ENCODE measurements at places on chromosomes 13 and 19. TPM values are rescaled to one million over a fixed set of nuclear protein-coding genes. Genes with fewer than 3 reads are reported as not detected.

The TMPRSS9 gene
- 0.33 TPM for total RNA-seq

The KLK15 gene
- not detected for total RNA-seq

The DNAAF3 gene
- total RNA-seq: 4.6 TPM

The CEACAM18 gene
- not detected for total RNA-seq

The NKPD1 gene
- 0.17 TPM for total RNA-seq

The ANGPTL4 gene
- 2.5 TPM for total RNA-seq

The RNF225 gene
- 2.1 TPM for total RNA-seq

The SCEL gene
- not detected for total RNA-seq

The LGI4 gene
- total RNA-seq: 3.2 TPM

The GNA15 gene
- total RNA-seq: not detected

The ZNF536 gene
- not detected for total RNA-seq

The VSTM1 gene
- total RNA-seq: 0.48 TPM

The CASP14 gene
- not detected for total RNA-seq

The CDX2 gene
- total RNA-seq: not detected

The RAB4B gene
- total RNA-seq: 26.8 TPM

The ETV2 gene
- total RNA-seq: 1.5 TPM

The MCF2L gene
- total RNA-seq: 17.0 TPM

The PRTN3 gene
- total RNA-seq: not detected

The ZNF66 gene
- 34.0 TPM for total RNA-seq

DNA sequence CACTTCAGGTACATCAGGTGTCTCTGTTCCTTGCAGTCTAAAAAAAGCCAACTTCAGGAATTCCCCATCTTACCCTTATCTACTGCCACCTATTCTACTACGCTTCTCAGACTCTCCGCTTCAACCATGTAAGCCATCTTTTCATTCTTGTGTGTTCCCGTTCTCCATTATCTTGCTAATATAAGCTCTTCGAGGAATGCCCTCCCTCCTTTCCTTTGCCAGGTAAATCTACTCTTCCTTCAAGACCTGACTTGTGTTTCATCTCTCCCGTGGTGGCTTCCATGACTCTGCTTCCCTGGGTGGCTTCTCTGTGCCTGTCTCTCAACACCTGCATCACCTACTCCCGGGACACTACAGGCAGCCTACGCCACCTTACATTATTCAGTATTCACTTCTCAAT, 42.3 kb upstream of the MEDAG start:
- peaks cover 14% of the 10 kb centered on the region for H3K4me1 ChIP-seq
- peaks cover 8% of the 10 kb centered on the region for H3K27me3 ChIP-seq
- peak overlapping the region; percentile 81 for H3K4me3 ChIP-seq

GRCh38 chr19:49574206-49574755, 6.1 kb downstream of the NOSIP start:
- no peaks in the 10 kb centered on the region for H3K27me3 ChIP-seq
- H3K4me3 ChIP-seq: no peak overlapping the region

- H3K4me1 ChIP-seq: no peaks in the 10 kb centered on the region
- H3K4me3 ChIP-seq: peak overlapping the region; percentile 40
- no peaks in the 10 kb centered on the region for H3K27me3 ChIP-seq
- DNase-seq: peak; percentile 90
Observed at GRCh38 chr19:1122972-1123363, 19.2 kb downstream of the GPX4 start.

DNA sequence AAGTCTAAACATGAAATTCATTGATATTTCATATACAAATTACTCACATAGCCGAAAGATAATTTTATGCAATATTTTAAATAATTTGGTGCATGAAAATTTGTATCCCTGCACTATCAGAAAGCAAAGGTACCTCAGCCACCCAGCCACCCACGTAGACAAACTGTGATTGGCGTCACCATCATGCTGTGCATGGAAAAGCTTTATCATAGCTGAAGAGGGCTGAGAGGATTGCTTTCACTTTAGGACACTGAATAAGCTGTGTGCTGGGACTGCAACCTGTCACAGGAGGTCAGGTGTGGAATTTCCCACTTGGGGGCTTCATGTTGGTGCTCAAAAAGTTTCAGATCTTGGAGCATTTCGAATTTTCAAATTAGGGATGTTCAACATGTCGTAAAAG, 96.3 kb downstream of the MYCBP2 start:
- no peaks in the 10 kb centered on the region for H3K36me3 ChIP-seq
- no peak for DNase-seq
- H3K4me1 ChIP-seq: no peaks in the 10 kb centered on the region
- no peak overlapping the region for H3K27ac ChIP-seq
- H3K27me3 ChIP-seq: no peaks in the 10 kb centered on the region

GRCh38 chr13:95182570-95183265, 118.5 kb downstream of the ABCC4 start:
- DNase-seq: no peak
- no peak overlapping the region for H3K4me3 ChIP-seq
- H3K27me3 ChIP-seq: no peaks in the 10 kb centered on the region
- no peaks in the 10 kb centered on the region for H3K4me1 ChIP-seq

DNA sequence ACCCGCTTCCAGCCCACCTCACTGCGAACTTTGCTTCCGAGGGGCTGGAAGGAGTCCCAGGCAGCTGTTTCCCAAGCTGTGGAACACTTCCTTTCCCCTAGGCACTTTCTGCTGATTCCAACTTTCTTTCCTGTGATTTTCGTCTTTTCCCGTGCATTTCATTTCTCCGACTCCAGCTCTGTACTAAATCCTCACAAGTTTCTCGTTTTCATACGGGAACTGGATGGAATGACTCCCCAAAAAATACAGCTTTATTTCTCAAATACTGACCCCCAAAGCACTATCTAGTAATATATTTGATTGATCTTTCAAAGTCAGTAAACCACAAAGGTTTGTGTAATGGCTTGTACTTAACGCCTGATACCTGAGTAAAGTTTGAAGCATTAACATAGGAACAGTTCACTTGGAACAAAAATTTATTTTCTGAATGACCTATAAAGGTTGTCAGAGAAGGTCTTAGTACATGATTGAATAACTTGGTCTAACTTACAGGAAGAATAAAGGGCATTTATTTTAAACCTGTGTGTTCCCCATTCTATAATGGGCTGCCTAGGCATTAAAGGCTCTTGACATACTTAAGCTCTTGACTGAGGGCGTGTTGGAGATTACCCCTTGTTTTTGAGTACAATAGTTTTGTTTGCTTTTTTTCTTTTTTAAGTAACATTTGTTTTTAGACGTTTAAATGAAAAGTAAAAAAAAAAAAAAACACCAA, 1.3 kb upstream of the PCDH9 start:
- H3K4me1 ChIP-seq: no peaks in the 10 kb centered on the region
- DNase-seq: no peak
- H3K36me3 ChIP-seq: no peaks in the 10 kb centered on the region
- H3K27me3 ChIP-seq: no peaks in the 10 kb centered on the region
- no peak overlapping the region for H3K4me3 ChIP-seq

GRCh38 chr13:95049772-95050171, 251.5 kb downstream of the ABCC4 start:
- no peak overlapping the region for H3K4me3 ChIP-seq
- H3K36me3 ChIP-seq: no peaks in the 10 kb centered on the region
- H3K4me1 ChIP-seq: no peaks in the 10 kb centered on the region

GRCh38 chr13:39810091-39810877, 154.8 kb downstream of the COG6 start:
- no peak overlapping the region for H3K27ac ChIP-seq
- no peaks in the 10 kb centered on the region for H3K27me3 ChIP-seq
- no peak overlapping the region for H3K4me3 ChIP-seq
- H3K36me3 ChIP-seq: no peaks in the 10 kb centered on the region

GRCh38 chr13:22945321-22946226, 235.2 kb upstream of the SGCG start:
- H3K27ac ChIP-seq: no peak overlapping the region
- H3K4me1 ChIP-seq: no peaks in the 10 kb centered on the region
- H3K36me3 ChIP-seq: peaks cover 2% of the 10 kb centered on the region
- no peaks in the 10 kb centered on the region for H3K27me3 ChIP-seq

DNA sequence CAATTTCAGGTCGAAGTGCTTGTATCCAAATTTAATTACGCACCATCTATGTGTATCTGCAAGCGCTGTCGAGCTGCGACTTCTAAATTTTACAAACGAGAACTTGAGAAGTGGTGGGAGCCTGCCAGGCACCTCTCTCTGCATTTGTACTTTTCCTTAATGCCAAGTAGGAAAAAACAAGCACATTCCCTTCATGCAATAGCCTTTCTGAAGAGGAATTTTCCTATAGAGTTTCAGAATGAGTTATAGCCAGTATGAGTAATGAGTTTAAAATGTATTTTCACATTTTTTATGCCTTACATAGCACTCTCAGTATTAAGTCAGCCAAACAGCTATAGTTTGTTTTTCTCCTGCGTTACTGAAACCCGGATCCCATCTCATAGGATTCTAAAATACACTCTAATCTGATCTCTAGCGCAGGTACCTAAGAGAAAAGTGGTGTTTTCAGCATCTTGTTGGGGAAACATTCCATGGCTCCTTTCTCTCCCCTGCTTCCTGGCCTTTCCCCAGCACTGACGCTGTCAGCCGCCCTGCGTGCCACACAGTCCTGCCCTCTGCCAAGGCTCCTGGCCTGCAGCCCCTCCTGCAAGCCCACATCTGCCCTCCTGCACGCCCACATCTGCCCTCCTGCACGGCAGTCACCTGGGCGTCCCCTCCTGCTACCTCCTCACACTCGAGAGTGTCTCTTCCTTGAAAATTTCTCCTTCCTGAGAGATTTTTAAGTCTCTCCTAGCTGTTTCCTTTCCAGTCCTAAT, 526.9 kb downstream of the MYO16 start:
- H3K27me3 ChIP-seq: no peaks in the 10 kb centered on the region
- no peak for DNase-seq
- H3K36me3 ChIP-seq: no peaks in the 10 kb centered on the region
- H3K4me1 ChIP-seq: no peaks in the 10 kb centered on the region
- no peak overlapping the region for H3K4me3 ChIP-seq

GRCh38 chr19:34145741-34146202, 26.5 kb upstream of the LSM14A start:
- H3K27ac ChIP-seq: no peak overlapping the region
- DNase-seq: peak; percentile 59
- no peak overlapping the region for H3K4me3 ChIP-seq

GRCh38 chr13:36059321-36059720, 71.9 kb downstream of the DCLK1 start:
- no peaks in the 10 kb centered on the region for H3K27me3 ChIP-seq
- no peak overlapping the region for H3K4me3 ChIP-seq
- H3K36me3 ChIP-seq: peaks cover 5% of the 10 kb centered on the region
- no peaks in the 10 kb centered on the region for H3K4me1 ChIP-seq

DNA sequence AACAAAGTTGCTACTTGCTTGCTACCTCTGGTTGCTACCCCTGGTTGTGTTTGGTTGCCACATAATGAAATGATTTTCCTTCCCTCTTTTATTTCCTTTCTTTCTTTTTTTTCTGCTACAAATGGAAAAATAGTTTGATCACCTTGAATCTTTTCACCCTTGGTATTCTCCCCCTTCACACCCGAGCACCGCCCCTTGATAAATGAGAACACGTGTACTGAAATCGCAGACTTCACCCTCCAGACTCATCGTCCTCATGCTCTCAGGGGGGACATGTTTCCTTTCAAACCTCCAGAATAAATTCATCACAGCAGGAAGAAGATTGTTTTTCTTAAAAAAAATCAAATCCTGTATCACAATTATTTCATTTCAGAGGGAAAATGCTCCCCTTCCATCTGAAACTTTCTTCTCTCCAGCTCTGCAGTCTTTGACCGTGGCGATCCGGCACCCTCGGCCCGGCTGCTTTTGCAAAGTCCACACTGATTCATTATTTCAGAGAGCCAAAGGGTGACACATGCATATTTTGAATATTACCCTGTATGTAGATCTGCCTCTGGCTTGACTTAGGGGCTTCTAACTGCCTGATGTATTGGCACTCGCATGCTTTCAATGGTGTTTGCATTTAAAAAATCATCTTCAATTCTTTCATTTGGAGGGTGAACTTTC, 222.6 kb upstream of the MAB21L1 start:
- H3K4me3 ChIP-seq: no peak overlapping the region
- H3K27ac ChIP-seq: no peak overlapping the region
- no peak for DNase-seq
- no peaks in the 10 kb centered on the region for H3K36me3 ChIP-seq

GRCh38 chr13:46097015-46097414, 7.8 kb downstream of the CPB2 start:
- H3K4me1 ChIP-seq: no peaks in the 10 kb centered on the region
- H3K36me3 ChIP-seq: no peaks in the 10 kb centered on the region
- no peaks in the 10 kb centered on the region for H3K27me3 ChIP-seq
- DNase-seq: no peak
- no peak overlapping the region for H3K4me3 ChIP-seq
- H3K27ac ChIP-seq: no peak overlapping the region

DNA sequence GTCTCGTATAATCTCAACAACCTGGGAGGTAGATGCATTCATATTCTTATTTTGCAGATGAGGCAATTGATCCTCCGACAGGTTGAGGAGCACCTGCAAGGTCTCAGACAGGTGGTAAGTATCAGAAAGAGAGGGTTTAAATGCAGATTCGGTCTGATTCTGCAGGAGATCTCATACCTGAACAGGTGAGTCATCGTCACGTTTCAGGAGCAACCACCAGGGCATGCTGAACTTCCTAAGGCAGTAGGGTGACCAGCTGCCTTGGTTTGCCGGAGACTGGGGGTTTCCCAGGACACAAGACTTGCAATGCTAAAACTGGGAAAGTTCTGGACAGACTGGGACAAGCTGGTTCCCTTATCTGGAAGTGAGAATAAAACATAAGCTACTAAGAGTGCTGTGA, 68.8 kb upstream of the TSHZ3 start:
- H3K36me3 ChIP-seq: no peaks in the 10 kb centered on the region
- H3K4me1 ChIP-seq: peaks cover 26% of the 10 kb centered on the region
- peak overlapping the region; percentile 95 for H3K27ac ChIP-seq
- peak; percentile 86 for DNase-seq
- peak overlapping the region; percentile 41 for H3K4me3 ChIP-seq

- no peaks in the 10 kb centered on the region for H3K27me3 ChIP-seq
- H3K4me3 ChIP-seq: no peak overlapping the region
- 0 out of 2 replicates have a peak, but pooled peaks cover 4% of the 10 kb centered on the region for H3K36me3 ChIP-seq
- H3K27ac ChIP-seq: no peak overlapping the region
Observed at GRCh38 chr13:80862456-80862855, 521.5 kb upstream of the SPRY2 start.

DNA sequence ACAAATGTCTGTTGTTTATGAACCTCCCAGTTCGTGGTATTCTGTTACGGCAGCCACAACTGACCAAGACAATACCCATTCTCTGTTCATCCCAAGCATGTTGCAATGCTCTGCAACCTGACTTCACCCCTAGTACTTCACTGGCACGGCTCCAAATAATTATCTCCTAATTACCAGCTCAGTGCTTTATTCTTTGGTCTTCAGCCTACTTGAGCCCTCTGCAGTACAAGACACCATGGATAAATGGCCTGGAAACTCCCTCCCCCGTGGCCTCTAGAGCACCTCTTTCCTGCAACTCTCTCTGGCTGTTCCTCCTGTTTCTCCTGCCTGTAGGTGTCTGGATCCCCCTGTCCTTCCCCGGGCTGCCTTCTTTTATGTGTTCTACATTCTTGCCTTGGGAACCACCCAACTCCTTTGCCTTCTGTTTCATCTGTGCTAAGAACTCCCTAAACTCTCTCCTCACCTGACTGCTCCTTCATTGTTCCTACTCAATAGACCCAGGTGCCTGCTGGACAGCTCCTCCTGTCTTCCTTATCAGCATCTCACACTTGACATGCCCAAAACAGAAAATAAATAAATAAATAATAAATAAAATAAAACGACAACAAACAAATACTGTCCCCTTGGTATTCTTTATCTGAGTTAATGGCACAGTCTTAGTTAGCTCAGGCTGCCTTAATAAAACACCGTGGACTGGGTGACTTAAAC, 200.4 kb upstream of the IPO5 start:
- no peaks in the 10 kb centered on the region for H3K27me3 ChIP-seq
- no peaks in the 10 kb centered on the region for H3K36me3 ChIP-seq
- no peak overlapping the region for H3K27ac ChIP-seq

GRCh38 chr13:50410921-50411746, 395.9 kb downstream of the KCNRG start:
- no peak overlapping the region for H3K4me3 ChIP-seq
- H3K27me3 ChIP-seq: no peaks in the 10 kb centered on the region
- no peak for DNase-seq
- no peak overlapping the region for H3K27ac ChIP-seq
